GM12891 (cell line): ENCODE measurements at places on chromosomes 1 and 21.

GRCh38 chr1:14679027-14679688, 80.7 kb downstream of the KAZN start:
- DNase-seq, result no peak

- no peak for DNase-seq
These were observed 1077.4 kb upstream of the ADGRL4 start for GRCh38 chr1:80083892-80084291.

GRCh38 chr1:214380986-214381695, 100.2 kb downstream of the SMYD2 start:
- no peak for DNase-seq

- DNase-seq, result no peak
These were observed 146.7 kb upstream of the VANGL1 start for GRCh38 chr1:115495111-115495510.

GRCh38 chr1:175969231-175969630, 225.8 kb upstream of the TNR start:
- DNase-seq, result no peak
